ENCODE measurements at places on chromosomes 2 and 18.

DNA sequence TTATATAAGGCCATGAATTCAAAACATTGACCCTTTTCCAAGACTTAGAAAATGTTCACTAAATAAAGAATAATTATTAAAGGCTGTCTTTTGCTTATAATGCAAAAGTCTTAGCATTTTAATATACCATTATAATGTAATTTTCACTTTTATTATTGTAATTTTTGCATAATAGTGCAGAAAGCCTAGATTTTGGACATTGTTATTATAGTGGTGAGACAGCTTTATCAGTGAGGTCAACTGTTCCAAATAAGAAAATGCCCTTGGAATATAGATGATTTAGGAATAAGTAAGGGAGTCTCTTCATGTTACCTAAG lies 56.6 kb downstream of the ATIC start:
- no peak for DNase-seq

DNA sequence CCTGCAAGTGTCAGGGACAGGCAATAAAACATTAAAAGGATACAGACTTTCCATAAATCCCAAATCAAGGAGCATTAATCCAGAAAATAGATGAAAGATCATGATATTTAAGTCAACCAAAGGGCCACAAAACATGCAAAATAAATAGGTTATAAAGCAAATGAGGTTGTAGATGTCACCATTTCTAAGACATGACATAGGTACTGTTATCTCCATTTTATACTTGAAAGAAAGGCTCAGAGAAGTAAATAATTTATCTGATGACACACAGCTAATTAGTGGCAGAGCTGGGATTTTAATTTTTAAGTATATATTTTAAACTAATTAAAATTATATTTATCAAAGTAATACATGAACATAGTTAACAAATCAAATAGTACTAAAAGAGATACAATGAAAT lies 301.8 kb downstream of the AGPS start:
- no peak for DNase-seq

- no peak for DNase-seq
Measured at GRCh38 chr2:119402645-119403560, 28.8 kb upstream of the TMEM37 start.

DNA sequence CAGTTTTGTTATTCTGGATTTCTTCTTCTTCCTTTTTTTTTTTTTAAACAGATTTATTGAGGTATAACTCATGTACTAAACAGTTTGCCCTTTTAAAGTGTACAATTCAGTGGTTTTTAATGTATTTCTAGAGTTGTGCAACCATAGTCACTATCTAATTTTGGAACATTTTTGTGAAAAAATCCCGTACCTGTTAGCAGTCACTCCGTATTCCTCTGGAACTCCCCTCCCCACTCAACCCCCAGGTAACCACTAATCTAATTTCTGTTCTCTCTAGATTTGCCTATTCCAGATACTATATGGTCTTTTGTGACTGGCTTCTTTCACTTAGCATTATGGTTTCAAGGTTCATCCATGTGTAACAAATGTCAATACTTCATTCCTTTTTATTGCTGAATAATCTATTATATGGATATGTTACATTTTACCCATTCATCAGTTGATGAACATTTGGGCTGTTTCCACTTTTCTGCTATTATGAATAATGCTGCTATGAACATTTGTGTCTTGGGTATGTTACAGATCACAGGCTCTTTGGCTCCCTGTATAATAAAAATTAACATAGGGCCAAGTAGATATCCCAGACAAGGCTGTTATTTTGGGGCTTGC lies 21.9 kb downstream of the EHBP1 start:
- DNase-seq, result no peak

- DNase-seq, result no peak
Measured at GRCh38 chr2:12014088-12014960, 267.9 kb downstream of the LPIN1 start.

DNA sequence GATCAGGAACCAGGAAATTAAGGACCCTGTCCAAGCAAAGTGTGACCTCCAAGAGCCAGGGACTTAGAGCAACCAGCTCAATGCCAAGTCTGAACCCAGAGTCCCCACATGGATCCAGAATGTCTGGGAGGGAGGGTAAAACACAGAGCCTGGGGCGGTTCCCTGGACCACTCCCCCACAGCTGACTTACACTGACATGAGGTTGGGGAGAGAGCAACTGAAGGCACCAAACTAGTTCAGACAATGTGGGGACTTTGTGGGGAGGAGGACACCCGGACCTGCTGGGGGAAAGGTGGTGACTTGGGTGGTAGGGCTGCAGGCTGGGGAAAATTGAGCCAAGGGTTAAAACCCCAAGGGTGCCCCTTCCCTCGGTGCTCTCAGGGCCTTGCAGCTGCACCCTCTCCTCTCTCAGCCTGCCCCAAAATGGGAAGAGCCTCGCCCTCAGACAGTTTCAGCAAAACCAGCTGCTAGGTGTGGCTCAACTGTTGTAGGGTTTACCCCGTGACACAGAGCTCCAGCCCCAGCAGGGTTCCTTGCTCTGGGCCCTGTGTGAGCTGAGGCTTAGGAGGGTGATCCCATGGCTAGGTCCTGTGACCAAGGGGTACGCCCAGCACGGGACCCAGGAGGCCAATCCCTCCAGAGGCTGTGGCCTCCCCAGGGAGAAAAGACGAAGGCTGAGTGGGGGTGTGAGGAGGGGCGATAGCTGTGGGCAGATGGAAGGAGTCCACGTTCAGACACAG lies 28.6 kb downstream of the MARCO start:
- no peak for DNase-seq

DNA sequence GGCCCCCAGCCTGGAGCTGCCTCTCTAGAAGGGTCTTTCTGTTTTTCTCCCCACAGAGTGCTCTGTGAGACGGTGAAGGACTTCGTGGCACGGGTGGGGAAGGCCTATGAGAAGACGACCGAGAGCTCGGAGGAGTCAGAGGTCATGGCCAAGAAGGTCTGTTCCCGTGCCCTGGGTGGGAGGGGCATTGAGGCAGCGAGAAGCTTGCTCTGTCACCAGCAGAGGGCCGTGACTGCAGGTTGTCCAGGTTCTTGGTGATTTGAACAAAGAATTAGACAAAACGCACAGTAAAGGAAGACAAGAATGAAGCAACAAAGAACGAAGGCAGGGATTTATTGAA lies 93.9 kb downstream of the DGKD start:
- no peak for DNase-seq

GRCh38 chr18:9334973-9335696 lies 562 bp downstream of the TWSG1 start:
- peak; percentile 25 for DNase-seq

- no peak for DNase-seq
Measured at GRCh38 chr18:37967261-37967660, 401.7 kb upstream of the CELF4 start.

GRCh38 chr2:145012806-145013205 lies 492.9 kb upstream of the ZEB2 start:
- DNase-seq, result no peak

GRCh38 chr2:135744760-135745314 lies 3.2 kb downstream of the UBXN4 start:
- no peak for DNase-seq

- DNase-seq, result no peak
Measured at GRCh38 chr18:38115201-38115600, 549.6 kb upstream of the CELF4 start.

DNA sequence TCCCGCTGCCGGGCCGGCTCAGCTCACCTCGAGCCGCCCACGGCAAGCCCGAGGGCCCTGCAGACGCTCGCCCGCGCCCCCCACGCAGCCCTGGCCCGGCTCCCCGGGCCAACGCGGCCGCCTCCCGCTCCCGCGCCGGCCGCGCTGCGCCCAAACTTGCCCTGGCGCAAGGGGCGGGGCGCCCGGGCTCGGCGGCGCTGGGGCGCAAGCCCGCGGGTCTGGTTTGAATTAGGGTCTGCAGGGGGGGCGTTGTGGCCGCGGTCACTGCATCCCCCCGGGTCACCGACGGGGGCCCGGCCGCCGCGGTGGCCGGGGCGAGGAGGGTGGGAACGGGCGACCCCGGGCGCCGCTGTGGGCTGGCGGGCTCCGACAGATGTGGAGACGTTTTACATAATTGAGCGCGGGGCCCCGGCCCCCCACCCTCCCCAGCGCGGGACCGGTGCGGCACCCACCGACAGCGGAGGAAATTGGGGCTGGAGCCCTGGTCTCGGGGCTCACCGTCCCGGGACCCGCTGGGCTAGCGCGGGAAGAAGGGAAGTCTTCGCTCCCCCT lies 690 bp downstream of the SDC1 start:
- DNase-seq, result no peak

- DNase-seq, result no peak
Measured at GRCh38 chr18:56191334-56191733, 447.1 kb downstream of the TXNL1 start.

DNA sequence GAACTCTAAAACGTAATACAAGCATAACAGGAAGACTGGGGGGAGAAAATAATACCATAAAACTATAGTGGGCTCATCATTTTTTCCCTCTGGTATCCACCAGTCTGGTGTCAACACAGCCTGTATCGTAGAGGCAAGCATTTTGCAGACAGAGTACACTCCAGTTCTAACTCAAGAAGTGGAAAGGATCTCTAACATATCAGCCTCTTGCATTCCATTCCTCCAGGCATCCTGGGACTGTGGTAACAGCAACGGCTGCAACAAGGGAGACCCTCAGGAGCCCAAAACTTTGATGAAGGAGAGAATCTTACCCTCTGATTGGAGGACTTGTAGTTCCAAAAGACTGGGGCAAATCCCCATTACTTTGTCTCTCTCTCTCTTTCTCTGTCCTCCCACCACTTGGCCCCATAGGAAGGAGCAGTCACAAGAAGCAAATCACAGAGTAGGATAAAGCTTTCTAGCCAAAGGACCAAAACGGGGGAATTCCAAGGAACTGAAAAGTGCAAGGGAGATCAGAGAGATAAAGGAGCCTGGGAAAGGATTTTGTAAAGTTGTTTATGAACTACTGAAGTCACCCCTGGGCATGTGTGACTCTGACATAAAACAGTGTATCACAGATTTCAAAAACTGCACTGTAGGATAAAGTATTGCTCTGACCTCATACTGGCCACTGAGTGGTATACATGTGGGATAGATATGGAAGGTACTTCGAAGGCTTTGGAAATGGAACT lies 11.9 kb downstream of the FRZB start:
- DNase-seq, result no peak

- no peak for DNase-seq
Measured at GRCh38 chr2:157790780-157791179, 85.3 kb downstream of the ACVR1 start.

GRCh38 chr2:9416962-9417316 lies 6.4 kb downstream of the ITGB1BP1 start:
- no peak for DNase-seq

DNA sequence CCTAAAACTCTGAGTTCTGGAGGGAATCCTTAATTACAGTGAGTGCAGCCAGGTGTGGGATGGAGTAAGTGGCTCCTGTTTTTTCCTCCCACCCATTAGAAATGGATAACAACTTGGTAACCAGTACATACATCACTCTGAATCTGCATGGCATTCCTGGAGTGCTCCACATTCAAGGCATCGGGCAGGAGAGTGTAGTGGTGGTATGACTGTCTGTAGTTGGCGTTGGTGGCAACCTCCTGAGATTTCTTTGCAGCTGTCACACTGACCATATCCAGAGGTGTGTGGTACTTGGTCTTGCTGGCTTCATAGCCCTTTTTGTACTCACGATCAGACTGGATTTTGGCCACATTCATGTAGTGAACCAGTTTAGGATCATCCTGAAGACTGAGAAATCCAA lies 68.3 kb downstream of the NEB start:
- DNase-seq, result no peak

GRCh38 chr2:74851191-74851566 lies 17.3 kb downstream of the HK2 start:
- no peak for DNase-seq

GRCh38 chr2:98702127-98702802 lies 28.7 kb downstream of the MGAT4A start:
- DNase-seq, result no peak

DNA sequence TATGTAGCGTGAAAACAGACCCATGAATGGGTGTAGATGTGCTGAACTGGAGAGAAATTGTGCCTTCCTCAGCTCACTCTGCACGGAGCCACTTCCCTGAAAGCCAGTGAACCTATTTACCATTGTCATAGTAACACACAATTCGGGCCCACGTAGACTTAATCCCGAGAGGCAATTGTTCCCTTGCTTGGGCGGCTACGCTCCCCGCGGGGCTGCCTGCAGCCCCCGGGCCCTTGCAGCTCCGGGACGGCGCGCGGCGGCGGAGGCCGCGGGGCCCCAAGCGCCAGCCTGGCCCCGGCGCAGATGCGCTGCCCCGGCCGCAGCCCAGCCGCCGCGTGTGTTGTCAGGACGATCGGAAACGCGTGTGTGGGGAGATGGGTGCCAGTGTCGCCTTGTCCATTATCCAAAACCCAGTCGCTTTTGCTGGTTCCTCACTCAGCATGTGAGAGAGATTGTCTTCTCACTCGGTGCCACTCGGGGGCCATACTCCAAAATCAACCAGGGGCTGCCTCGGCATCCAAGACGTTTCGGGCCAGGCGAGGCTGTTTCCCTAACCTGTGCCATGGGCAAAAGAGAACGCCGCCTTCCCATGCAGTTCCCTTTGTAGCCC lies 17.9 kb upstream of the LRRTM1 start:
- no peak for DNase-seq

DNA sequence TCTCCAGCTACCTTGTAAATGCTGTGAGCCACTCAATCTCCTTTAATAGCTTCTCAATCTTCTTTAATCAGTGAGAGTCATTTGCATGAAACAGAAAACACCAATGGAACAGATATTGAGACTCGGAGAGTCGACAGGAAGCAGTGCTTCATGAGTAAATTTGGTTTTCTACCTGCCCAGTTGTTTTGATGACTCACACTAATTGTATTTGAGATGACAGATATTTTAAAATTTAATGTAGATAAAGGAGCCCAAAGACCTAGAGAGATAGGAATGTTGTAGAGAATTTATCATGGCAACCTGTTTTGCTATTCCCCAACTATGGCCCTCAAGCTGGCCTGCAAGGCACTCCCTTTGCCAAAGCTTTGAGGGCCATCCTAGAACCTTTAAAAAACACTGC lies 119.1 kb downstream of the CDC42EP3 start:
- no peak for DNase-seq

Measured in stimulated activated CD4-positive, alpha-beta T cell treated with anti-CD3 and anti-CD28 coated beads, Interleukin-1b, Interleukin-23, amount 100 ng/mL, for 4 hours (primary cell).